ENCODE measurements at places on chromosomes 12 and 14.
A peak's percentile ranks its signal among the peaks of the same experiment; 100 is the strongest.

DNA sequence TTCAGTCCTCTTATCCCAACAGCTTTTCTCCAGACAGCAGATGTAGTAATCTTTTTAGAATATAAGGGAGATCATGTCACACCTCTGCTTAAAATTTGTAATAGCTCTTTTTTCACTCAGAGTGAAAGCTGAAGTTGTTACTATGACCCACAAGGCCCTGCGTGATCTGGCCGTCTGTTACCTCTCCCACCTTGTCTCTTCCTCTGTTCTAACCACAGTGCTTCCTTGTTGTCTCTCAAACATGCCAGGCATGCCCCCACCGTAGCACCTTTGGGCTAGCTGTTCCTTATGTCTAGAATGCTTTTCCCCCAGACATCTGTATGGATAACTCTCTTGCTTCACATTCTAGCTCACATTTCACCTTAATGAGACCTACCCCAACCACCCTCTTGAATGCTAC lies 6.5 kb downstream of the NECAP1 start:
- no peak for DNase-seq

GRCh38 chr12:49055978-49056754 lies 4.4 kb downstream of the KMT2D start:
- DNase-seq = no peak

GRCh38 chr12:72716221-72716620 lies 444.1 kb downstream of the TRHDE start:
- DNase-seq = no peak

GRCh38 chr14:87122166-87122565 lies 870.8 kb downstream of the GALC start:
- no peak for DNase-seq

DNA sequence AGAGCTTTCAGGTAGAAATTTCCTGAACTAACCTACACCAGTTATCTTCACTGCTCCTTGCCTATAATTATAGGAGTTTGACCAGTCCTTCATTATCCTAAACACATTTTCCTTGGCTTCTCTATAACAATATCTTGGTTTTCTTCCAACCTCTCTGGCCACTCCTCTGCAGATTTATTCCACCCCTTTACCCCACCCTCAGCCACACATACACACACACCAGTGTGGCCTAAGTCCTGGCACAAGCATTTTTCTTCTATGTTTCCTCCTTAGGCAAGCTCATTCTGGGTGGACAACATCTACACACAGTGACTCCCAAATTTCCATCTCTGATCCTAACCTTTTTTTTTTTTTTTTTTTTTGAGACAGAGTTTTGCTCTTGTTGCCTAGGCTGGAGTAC lies 25.1 kb downstream of the CDK17 start:
- DNase-seq = no peak

DNA sequence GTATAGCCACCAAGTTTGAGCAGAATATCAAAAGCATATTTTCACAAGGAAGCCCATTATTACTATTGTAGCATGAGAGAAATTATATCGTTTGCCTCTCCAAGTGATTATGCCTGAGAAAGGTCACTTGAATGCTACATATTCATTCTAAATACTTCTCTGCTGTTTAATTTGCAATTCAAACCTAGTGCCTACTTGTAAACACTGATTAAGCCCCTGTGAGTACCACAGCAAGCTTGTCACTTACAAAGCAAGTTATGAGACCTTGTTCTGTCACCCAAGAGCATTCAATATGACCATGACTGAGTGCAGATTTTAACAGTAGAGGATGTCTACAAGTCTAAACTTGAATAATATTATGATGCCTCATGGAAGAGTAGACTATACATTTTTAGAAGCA lies 124.7 kb upstream of the SSTR1 start:
- peak; percentile 23 for DNase-seq

DNA sequence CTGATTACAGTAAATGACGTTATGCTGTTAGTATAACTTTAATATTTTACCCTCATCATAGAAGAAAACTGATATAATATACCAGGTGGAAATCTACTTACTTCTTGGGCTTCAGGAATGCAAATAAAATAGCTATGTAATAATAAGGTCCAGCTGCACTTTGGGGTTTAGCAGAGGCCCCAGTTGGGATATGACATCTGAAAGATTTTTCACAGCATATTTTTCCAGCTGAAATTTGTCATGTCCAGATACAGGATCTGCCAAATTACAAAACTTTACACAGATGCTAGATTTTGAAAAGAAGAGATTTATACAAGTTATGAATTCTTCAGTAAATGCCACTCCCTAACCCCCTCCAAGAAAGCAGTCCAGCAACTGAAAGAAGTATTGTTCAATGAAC lies 29.2 kb upstream of the DCN start:
- DNase-seq = no peak

DNA sequence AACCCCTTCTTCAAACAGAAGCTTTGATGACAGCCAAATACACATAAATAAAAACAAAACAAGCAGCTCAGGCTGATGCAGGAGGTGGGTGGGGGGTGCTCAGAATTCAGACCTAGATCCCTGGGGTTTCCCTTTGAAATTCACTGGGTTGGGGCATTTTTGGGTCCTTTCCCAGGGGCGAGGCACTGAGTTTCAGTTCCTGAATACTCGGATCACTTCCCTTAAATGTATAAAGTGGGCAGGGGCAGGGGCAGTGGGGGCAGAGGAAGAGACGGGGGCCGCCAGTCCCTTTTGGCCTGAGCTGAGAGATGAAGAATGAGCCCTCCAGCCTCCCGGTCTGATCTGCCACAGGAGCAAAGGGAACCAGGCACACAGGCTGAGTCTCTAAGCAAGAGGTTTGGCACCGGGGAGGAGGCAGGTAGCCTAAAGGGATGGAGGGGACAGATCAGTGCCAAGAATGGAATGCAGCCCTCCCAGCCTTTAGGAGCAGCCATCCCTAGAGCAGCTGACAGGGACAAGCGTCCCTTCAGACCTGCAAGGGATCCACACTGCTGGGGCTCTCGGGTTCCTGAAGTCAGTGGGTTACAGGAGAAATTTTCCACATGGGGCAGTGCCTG lies 20.3 kb downstream of the KDM2B start:
- no peak for DNase-seq

DNA sequence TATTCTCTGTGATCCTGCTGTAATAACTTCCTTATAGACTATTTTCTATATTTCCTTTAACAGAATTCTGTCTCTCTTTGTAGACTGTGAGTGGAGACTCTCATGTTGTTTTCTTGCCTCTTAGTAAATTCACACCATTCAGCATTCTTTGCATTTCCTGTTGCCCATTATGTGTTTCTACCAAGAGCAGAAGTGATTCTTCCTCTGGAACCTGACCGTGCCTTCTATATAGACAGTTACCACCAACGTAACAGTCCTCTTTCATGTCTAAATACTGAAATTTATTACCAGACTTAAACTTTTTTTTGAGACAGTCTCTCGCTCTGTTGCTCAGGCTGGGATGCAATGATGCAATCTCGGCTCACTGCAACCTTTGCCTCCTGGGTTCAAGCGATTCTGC lies 31.1 kb downstream of the METAP2 start:
- DNase-seq = no peak

GRCh38 chr12:105228494-105228893 lies 7.5 kb downstream of the APPL2 start:
- DNase-seq = no peak

- DNase-seq = no peak
Measured at GRCh38 chr12:27193106-27193505, 51.0 kb upstream of the STK38L start.

DNA sequence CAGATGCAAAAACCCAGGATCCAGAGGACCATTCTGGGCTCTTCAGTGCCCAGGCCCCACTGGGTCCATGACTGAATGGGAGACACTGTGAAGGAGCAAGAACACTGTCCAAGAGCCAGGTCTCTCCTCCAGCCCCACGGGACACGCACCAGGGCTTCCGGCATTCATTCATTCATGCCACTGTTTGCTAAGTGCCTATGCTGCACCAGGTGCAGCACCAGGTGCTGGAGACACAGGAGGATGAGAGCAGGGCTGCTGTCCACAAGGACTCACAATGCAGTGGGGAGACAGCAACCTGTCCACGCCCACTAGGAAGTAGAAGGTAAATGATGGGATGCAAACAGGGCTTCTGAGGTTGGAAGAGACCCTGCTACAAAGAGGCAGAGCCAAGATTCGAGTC lies 20.4 kb downstream of the CLMN start:
- DNase-seq = no peak

- DNase-seq = no peak
Measured at GRCh38 chr12:20576528-20576927, 118.6 kb upstream of the SLCO1C1 start.

DNA sequence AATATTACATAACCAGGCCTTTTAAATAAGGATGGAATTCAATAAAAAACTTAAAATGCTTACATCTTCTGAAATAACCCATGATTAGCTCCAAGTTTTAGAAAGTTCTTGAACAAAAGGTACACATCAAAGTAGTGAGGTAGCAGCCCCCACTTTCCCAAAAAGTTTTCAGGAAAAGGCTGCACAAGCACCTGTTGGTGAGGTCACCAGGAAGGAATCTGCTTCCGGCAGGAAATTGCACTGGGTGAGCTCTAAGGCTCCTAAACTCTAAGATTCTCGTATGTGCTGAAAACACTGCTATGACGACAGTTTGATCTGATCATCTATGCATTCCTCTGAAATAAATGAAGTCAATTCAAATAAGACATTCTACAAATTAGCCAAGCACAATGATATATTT lies 34.3 kb upstream of the TTC7B start:
- DNase-seq = no peak

- no peak for DNase-seq
Measured at GRCh38 chr12:97283297-97283696, 179.3 kb upstream of the RMST start.

DNA sequence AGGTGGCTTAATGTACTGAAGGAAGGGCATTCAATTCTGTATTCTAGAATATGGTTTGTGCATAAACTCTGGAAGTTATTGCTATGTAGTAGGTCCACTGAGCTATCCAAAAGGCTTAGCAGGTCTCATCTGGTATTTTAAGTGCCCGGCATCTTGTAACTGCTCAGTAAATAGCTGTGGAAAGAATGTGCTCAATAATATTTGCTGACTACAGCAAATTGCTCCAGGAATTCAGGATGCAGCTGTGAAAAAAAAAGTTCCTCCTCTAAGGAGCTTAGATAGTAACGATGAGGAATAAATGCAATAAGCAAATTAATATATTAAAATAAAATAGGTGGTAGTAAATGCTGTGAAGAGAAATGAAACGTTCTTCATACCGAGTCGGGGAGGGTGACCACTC lies 857.1 kb downstream of the AACS start:
- DNase-seq = no peak

DNA sequence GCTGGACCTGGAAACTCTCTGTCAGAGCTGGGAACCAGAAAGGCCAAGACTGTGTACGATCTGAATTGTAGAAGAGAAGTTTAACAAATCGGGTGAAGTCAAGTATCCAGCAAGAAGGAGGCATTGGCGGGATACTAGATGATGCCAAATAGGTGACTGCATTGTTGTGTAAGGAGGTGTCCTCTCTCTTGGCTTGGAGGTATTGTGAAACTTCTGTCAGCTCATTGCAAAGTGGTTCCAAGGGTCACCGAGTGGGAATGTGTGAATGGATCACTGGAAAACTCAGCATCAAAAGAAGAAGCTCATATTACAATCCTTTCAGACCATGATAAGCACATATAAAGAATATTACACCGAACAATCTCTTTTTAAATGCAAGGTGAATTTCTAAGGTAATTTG lies 11.7 kb downstream of the NAV3 start:
- no peak for DNase-seq

DNA sequence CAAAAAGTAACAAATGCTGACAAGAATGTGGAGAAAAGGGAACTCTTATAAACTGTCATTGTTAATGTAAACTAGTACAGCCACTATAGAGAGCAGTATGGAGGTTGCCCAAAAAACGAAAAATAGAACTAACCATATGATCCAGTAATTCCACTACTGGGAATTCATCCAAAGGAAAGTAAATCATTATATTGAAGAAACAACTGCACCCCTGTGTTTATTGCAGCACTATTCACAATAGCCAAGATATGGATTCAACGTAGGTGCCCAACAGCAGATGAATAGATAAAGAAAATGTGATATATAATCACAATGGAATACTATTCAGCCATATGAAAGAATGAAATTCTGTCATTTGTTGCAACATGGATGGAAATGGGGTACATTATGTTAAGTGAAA lies 188.0 kb upstream of the E2F7 start:
- DNase-seq = no peak

DNA sequence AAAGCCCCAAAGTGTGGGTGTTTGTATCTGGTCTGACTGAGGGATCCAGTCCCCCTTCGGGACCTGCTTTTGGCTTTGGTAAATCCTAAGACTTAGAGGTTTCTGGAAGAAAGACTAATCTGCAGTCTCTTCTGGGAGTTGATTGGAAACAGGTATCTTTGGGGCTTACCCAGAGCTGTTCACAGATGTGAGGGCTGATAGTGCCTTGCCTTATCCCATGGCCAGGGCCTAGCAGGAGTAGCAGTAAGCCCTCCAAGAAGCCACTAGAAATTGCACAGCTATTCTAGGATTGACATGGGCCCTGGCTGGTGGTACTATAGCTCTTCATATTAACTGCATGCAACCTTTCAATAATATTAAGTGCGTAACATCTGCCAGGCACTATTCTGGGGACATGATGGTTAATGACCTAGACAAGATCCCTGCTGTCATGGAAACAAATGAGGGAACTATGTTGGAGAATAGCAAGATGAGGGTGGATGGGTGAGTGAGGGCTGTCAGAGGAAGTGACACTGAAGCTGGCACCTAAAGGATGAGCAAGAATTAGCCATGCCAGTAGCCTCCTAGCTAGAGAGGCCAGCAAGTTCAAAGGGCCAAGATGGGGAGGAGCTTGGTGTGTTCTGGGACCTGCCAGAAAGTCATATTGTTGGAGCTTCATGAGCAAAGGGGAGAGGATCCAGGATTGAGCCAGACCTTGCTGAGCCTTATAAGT lies 71.7 kb downstream of the CRADD start:
- no peak for DNase-seq

- DNase-seq = no peak
Measured at GRCh38 chr14:100158566-100159093, 815 bp downstream of the DEGS2 start.

- DNase-seq = peak; percentile 40
Measured at GRCh38 chr14:61203081-61203753, 77.9 kb downstream of the TMEM30B start.

GRCh38 chr12:3251691-3252090 lies 174.5 kb downstream of the TSPAN9 start:
- no peak for DNase-seq

DNA sequence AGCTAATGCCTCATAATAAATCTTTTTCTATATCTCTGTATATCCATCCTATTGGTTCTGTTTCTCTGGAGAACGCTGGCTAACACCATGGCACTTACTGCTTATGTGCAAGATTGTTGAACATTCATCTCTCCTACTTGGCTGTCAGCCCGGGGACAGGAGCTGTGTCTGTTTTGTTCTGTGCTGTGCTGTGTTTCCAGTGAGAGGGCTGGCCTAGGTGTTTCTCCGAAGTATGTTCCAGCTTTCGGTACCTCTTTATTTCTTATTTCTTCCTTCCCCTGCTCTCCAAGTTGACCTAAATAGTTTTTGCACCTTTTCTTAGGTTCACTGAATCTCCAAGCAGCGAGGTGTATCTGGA lies 18.8 kb upstream of the NR4A1 start:
- DNase-seq = peak; percentile 18

GRCh38 chr12:131130311-131130911 lies 176.7 kb downstream of the ADGRD1 start:
- no peak for DNase-seq

GRCh38 chr14:53716578-53716977 lies 240.0 kb downstream of the BMP4 start:
- DNase-seq = no peak

- no peak for DNase-seq
Measured at GRCh38 chr12:43930032-43930431, 94.2 kb downstream of the TMEM117 start.

Data from NCI-H345 (cell line).